Esophagus muscularis mucosa (tissue), 4 donors: ENCODE measurements at places on chromosomes 12 and 14. TPM values are rescaled to one million over a fixed set of nuclear protein-coding genes. Genes with fewer than 3 reads are reported as not detected.

DNA sequence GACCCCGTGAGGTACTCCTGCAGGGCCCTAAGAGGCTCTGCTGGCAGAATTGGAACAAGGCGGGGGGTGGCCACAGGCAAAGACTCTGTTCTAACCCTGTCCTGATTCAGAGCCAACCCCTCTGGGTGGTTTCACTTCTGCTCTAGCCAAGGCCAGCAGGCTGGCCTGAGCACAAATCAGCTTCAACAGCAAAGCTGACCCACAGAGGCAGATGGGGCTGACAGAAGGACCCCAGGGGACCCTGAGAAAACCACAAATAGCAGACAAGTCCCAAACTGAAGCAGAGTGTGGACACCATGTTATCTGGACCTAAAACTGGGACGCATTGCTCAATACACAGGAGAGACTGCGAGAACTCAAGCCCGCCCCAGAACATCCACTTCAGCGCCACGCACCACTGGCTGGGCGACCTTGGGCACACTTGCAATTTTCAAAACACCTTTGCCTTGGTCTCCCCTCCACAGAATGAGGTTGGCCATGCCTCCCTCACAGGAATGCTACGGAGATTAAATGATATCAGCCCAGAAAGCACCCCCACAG lies 76.4 kb upstream of the DICER1 start:
- no peaks in the 10 kb centered on the region for H3K27me3 ChIP-seq
- no peak for DNase-seq
- peaks cover 3% of the 10 kb centered on the region for H3K4me1 ChIP-seq
- no peak overlapping the region for H3K4me3 ChIP-seq
- H3K36me3 ChIP-seq, result no peaks in the 10 kb centered on the region
- no peak overlapping the region for H3K27ac ChIP-seq

DNA sequence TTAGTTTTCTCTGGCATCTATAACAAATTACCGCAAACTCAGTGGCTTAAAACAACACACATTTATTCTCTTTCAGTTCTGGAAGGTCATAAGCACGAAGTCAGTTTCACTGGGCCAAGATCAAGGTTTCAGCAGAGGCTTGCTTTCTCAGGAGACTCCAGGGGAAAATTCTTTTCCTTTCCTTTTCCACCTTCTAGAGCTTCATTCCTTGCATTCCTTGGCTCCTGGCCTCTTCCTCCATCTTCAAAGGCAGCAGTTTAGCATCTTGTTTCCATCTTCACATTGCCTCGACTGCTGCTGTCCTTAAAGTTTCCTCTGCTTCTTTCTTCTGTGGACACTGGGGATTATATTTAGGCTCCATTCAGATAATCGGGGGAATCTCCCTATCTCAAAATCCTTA lies 106.1 kb downstream of the PDE3A start:
- no peak overlapping the region for H3K27ac ChIP-seq
- H3K27me3 ChIP-seq, result no peaks in the 10 kb centered on the region
- H3K36me3 ChIP-seq, result no peaks in the 10 kb centered on the region
- no peak overlapping the region for H3K4me3 ChIP-seq

DNA sequence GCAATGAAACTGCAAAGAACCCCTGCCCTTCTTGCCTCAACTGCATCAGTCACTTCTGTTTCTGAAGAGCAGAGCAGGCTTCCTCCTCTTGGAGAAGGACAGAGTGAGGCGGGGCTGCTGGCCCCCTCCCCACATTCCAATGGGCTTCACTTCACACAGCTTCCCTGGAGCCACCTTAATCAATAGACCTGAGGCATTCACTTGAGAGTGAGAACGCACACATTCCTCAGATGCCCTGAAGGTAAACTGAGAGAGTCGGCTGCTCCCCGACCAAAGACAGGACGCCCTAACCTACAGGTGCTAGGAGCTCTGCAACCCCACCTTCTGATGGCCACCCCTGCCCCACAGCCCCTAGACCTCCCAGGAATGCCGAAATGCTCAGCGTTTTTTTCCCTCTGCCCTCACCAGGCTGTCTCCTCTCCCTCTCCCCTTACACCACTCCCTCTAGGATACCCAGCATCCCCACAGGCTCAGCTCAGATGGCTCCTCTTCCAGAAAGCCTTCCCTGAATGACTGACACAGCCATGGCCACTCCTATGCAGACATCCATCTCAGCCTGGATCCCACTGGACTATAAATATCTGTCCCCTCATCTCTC lies 31.1 kb downstream of the SYNE3 start:
- H3K4me1 ChIP-seq, result peaks cover 47% of the 10 kb centered on the region
- H3K36me3 ChIP-seq, result no peaks in the 10 kb centered on the region
- peak overlapping the region; percentile 2 for H3K27ac ChIP-seq

GRCh38 chr14:76753541-76754198 lies 7.6 kb upstream of the VASH1 start:
- no peak for DNase-seq
- no peak overlapping the region for H3K4me3 ChIP-seq
- H3K36me3 ChIP-seq, result no peaks in the 10 kb centered on the region
- no peaks in the 10 kb centered on the region for H3K4me1 ChIP-seq
- no peak overlapping the region for H3K27ac ChIP-seq

- no peaks in the 10 kb centered on the region for H3K36me3 ChIP-seq
- no peak overlapping the region for H3K27ac ChIP-seq
- H3K27me3 ChIP-seq, result no peaks in the 10 kb centered on the region
- no peak for DNase-seq
- H3K4me1 ChIP-seq, result peaks cover 3% of the 10 kb centered on the region
These were observed 4.8 kb upstream of the NINJ2 start for GRCh38 chr12:668090-668481.

GRCh38 chr14:26527095-26527494 lies 70.7 kb downstream of the NOVA1 start:
- H3K4me1 ChIP-seq, result peaks cover 11% of the 10 kb centered on the region
- DNase-seq, result no peak
- H3K27ac ChIP-seq, result no peak overlapping the region
- no peaks in the 10 kb centered on the region for H3K27me3 ChIP-seq
- H3K4me3 ChIP-seq, result no peak overlapping the region
- H3K36me3 ChIP-seq, result no peaks in the 10 kb centered on the region

DNA sequence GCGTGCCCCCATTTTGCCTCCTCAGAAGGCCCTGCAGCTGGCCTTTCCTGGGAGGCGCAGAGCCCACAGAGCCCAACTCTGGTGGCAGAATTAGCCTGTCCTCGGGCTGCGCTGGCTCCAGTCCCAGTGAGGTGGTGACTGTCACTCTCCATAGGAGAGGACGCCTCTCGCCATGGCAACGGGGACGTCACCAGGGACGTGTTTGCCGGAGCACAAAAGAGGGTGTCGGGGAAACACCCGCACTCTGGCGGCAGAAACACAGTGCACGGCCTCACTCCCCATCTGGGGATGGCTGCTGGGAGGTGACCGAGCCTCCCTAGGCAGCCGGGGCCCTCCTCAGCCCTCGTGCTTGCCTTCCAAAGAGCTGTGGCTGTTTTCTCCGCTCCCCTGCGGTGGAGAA lies 50.2 kb upstream of the NCOR2 start:
- DNase-seq, result no peak
- no peak overlapping the region for H3K4me3 ChIP-seq
- H3K4me1 ChIP-seq, result peaks cover 38% of the 10 kb centered on the region
- H3K36me3 ChIP-seq, result no peaks in the 10 kb centered on the region
- no peak overlapping the region for H3K27ac ChIP-seq

GRCh38 chr12:81819991-81820633 lies 61.0 kb upstream of the PPFIA2 start:
- DNase-seq, result no peak
- H3K27ac ChIP-seq, result no peak overlapping the region
- no peak overlapping the region for H3K4me3 ChIP-seq
- H3K36me3 ChIP-seq, result no peaks in the 10 kb centered on the region

- H3K27me3 ChIP-seq, result no peaks in the 10 kb centered on the region
- H3K36me3 ChIP-seq, result no peaks in the 10 kb centered on the region
- no peak for DNase-seq
- no peak overlapping the region for H3K27ac ChIP-seq
- no peak overlapping the region for H3K4me3 ChIP-seq
These were observed 1407.7 kb downstream of the LRFN5 start for GRCh38 chr14:43014338-43014737.

DNA sequence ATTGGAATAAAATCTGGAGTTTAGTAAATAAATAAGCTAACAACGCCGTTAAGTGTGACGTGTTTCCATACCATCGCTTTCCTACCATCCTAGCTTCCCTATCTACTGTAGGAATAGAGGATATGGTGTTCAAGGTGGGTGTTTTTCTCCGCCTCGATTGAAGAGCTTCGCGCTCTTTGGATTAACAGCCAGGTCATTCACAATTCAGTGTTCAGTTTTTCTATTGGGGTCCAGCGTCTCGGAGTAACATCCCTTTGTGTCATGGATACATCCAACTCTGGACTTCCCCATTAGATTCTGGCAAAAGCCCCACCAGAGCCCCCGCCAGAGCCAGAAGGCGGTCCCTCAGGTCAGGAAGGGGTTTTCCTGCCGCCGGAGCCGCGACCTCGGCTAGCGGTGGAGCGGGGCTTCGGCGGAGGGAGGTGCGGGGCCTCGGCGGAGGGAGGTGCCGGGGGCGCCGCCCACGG lies 1.2 kb upstream of the SRGAP1 start:
- peak overlapping the region; percentile 89 for H3K4me3 ChIP-seq
- no peaks in the 10 kb centered on the region for H3K27me3 ChIP-seq
- H3K27ac ChIP-seq, result peak overlapping the region; percentile 93
- DNase-seq, result no peak
- H3K4me1 ChIP-seq, result peaks cover 29% of the 10 kb centered on the region
- H3K36me3 ChIP-seq, result no peaks in the 10 kb centered on the region

GRCh38 chr14:74077401-74077800 lies 6.9 kb downstream of the ALDH6A1 start:
- no peak overlapping the region for H3K27ac ChIP-seq
- H3K36me3 ChIP-seq, result peaks cover 7% of the 10 kb centered on the region
- no peaks in the 10 kb centered on the region for H3K27me3 ChIP-seq
- no peak overlapping the region for H3K4me3 ChIP-seq

DNA sequence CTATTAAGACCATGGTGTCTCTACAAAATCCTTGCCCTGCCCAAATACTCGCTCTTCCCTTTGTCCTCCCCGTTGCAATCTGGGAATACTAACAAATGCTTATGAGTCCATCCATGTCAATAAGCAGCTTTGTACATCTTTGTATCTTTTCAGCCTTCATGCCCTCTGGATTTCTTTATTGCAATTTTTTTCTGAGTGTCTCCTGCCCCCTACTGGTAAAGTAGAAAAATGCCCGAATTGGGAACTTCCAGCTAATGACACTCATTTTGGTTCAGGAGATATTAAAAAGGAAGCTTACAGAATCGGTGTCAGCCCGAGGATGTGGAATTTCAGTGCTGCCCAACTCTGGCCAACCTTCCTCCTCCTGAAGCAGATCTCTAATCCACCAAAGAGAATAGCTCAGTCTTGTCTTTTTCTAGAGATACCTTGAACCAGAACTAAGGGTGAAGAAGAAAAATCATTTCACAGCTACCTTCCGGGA lies 46.0 kb downstream of the SH2B3 start:
- peaks cover 96% of the 10 kb centered on the region for H3K36me3 ChIP-seq
- DNase-seq, result peak; percentile 68
- H3K4me1 ChIP-seq, result peaks cover 57% of the 10 kb centered on the region
- no peaks in the 10 kb centered on the region for H3K27me3 ChIP-seq
- no peak overlapping the region for H3K27ac ChIP-seq

GRCh38 chr12:96233939-96234461 lies 39.8 kb downstream of the ELK3 start:
- H3K36me3 ChIP-seq, result peaks cover 6% of the 10 kb centered on the region
- peak overlapping the region; percentile 93 for H3K27ac ChIP-seq
- peaks cover 100% of the 10 kb centered on the region for H3K4me1 ChIP-seq
- no peaks in the 10 kb centered on the region for H3K27me3 ChIP-seq

- no peaks in the 10 kb centered on the region for H3K36me3 ChIP-seq
- H3K27me3 ChIP-seq, result no peaks in the 10 kb centered on the region
- H3K4me1 ChIP-seq, result no peaks in the 10 kb centered on the region
- DNase-seq, result no peak
- no peak overlapping the region for H3K27ac ChIP-seq
These were observed 510.5 kb upstream of the LRFN5 start for GRCh38 chr14:41096131-41096530.

GRCh38 chr12:82687021-82688011 lies 610 bp downstream of the TMTC2 start:
- H3K27ac ChIP-seq, result peak overlapping the region; percentile 82
- H3K27me3 ChIP-seq, result no peaks in the 10 kb centered on the region
- H3K4me1 ChIP-seq, result peaks cover 20% of the 10 kb centered on the region
- H3K36me3 ChIP-seq, result no peaks in the 10 kb centered on the region

DNA sequence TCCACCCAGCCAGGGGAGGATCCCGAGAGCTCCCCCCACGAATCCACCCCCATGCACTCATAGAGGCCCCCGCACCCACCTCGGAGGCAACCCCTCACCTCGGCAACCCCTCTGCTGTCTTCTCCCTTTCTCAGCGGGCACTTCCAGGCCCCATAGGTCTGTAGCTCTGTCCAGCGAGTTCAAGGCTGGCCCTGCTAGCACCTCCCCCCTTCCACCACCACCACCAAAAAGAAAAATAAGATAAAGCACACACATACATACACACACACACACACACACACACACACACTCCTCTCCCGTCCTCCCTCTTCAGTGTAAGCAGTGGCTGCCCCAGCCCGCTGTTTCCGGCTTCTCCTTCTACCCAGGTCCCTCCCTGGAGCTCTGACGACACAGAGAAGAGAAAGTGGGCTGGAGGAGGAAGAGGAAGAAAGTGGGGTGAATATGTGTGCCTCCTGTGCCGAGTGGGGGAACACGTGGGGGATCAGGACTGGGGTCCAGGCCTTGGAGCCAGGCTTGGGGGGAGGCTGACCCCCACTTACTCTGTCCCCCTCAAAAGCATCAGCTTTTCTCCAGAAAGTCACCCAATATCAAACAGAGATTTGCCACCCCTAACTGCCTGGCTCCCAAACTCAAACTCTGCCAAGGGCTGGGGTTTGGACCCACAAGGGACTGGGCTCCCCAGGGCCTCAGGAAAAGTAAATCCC lies at the start of gene STAT6:
Gene STAT6 (minus strand): TSS at position 332 of the 704 bp plus-strand sequence. CDS start 3,084 bp downstream, outside the sequence.
- no peaks in the 10 kb centered on the region for H3K27me3 ChIP-seq
- peaks cover 56% of the 10 kb centered on the region for H3K4me1 ChIP-seq
- peak within 1 kb of the TSS; percentile 67 for H3K4me3 ChIP-seq
- peak; percentile 96 for DNase-seq

- H3K4me3 ChIP-seq, result peak overlapping the region; percentile 51
- H3K4me1 ChIP-seq, result peaks cover 15% of the 10 kb centered on the region
- H3K27ac ChIP-seq, result no peak overlapping the region
- no peak for DNase-seq
These were observed 867 bp downstream of the C12orf42 start for GRCh38 chr12:103494734-103495468.

NEUROD4 gene
- not detected for total RNA-seq

PTCSC3 gene
- total RNA-seq, result not detected

AICDA gene
- total RNA-seq, result not detected

SERPINA9 gene
- not detected for total RNA-seq

VASH1 gene
- 6.2 TPM for total RNA-seq

ADAMTS20 gene
- not detected for total RNA-seq

EGLN3 gene
- total RNA-seq, result 24.2 TPM

KRT6C gene
- not detected for total RNA-seq

INSM2 gene
- total RNA-seq, result not detected

GPR68 gene
- 6.6 TPM for total RNA-seq

SART3 gene
- 31.6 TPM for total RNA-seq
